AG09309 (cell line): ENCODE measurements at places on chromosomes 6 and 20.

DNA sequence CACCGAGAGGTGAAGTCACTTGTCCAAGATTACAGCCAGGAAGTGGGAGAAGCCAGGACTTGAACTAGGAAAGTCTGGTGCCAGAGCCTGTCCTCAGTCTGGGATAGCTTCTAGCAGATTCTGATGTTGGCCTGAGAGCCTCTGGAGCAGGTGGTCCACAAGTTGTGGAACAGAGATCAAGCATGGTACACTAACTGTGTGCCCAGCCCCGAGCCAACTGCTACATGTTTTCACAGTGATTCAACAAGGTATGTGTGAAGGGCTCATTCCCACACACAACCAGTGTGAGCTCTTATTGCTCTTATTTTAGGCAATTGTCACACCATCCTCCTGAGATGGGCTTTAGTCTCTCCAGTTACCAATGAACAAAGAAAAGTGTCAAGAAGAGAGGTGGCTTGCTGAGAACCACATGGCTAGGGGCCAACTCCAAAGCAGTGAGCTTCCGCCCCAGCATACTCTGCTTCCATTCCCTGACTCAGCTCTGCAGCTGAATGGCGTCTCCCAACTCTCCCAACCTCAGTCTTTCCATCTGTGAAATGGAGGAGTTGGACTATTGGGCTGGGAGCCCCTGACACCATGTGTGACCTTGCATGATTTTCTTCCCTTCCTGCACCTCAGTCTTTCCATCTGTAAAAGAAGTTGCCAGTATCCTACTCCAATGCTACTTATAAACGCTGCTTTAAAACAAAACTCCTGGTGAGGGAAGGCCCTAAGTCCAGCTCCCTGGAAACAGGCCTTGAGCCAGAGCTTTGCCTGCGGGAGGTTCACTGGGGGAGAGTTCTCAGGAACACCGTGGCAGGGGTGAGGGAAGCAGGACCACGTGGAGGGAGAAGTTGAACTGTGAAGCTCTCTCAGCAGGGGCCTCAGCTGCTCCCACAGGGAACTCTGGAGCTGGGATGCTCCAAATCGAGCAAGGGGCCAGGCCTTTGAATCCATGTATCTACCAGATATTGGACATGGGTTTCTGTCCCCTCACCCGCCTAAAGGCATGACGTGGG lies 40.9 kb downstream of the CDH22 start:
- no peak for DNase-seq

DNA sequence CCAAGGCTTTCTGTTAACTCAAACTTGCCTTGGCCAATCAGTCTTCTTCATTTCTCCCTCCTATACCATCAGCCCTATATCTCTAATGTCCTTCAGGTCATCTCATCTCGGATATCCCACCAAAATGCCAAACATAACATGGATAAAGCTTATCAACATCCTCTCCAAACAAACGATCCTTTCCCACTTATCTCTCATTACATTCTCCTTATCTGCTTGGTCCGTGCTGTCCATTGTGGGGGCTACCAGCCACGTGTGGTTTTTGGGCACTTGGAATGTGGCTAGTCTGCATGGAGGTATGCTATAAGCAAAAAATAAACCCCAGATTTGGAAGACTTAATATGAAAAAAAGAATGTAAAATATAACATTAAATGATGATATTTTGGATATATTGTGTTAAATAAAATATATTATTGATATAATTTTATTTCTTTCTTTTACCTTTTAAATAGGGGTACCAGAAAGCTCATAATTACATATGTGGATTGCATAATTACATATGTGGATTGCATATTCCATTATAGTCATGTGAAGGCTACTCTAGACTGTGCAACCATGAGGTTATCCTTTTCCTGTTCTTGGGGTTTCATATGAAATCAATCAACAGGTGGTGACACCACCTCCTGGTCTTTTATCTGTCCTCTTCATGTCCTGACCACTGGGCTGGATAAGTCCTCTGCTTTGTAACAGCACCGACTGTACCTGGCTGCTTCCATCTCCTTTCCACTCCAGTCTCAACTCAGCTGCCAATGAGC lies 123.0 kb downstream of the CD83 start:
- no peak for DNase-seq

DNA sequence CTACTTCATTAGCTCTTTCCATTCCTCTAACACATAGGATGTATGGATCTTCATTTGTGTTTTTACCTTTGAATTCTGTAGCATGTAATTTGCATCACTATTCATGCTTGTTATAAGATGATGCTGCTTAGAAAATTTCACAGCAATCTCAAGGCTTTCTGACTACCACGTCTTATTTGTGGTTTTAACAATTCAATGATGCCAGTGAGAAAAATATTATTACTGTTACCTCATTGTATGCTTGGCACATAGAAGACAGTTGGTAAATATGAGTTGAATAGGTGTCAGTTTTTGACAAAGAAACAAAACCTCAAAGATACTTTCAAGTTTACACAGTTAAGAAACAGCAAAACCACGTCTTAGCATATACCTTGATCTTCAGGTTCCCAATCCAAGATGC lies 428.6 kb downstream of the TFAP2A start:
- no peak for DNase-seq

GRCh38 chr20:33322456-33322855 lies 39.4 kb downstream of the BPIFB1 start:
- no peak for DNase-seq

GRCh38 chr6:83153883-83154521 lies 39.1 kb downstream of the PGM3 start:
- DNase-seq: peak; percentile 17

GRCh38 chr6:148835920-148836441 lies 89.2 kb downstream of the UST start:
- DNase-seq: peak; percentile 88

- DNase-seq: no peak
Measured at GRCh38 chr6:67898875-67899274, 736.2 kb upstream of the ADGRB3 start.

GRCh38 chr6:24197892-24198291 lies 71.9 kb downstream of the NRSN1 start:
- no peak for DNase-seq

DNA sequence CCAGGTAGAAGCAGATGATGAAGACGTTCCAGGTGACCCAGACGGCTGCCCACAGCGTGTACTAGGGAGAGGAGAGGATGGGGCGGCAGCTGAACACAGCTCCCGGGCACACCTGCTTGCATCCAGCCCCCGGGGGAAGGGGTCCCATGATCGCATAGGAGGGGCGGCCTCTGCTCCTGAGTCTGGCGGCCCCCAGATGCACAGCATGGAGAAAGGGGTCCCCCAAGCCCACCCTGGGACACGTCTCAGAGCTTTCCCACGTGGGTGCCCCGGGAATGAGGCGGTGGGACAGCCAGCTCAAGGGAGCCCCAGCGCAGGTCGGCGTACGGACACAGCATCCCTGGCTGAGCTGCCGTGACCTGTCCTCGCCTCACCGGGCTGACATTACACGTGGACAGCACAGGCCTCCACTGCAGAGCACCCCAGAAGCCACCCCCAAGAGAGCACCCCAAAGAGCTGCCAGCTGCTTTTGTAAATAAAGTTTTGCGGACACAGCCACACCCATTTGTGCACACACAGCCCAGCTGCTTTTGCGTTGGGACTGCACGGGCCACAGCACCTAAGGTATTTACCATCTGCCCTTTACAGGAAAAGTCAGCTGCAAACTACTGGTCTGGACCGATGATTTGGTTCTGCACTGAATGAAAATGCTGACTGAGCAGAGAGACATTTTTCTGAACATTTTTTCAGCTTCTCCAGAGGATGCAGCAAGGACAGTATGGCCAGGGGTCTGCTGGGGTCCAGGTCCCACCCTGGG lies 5.2 kb downstream of the NKAIN4 start:
- DNase-seq: no peak

DNA sequence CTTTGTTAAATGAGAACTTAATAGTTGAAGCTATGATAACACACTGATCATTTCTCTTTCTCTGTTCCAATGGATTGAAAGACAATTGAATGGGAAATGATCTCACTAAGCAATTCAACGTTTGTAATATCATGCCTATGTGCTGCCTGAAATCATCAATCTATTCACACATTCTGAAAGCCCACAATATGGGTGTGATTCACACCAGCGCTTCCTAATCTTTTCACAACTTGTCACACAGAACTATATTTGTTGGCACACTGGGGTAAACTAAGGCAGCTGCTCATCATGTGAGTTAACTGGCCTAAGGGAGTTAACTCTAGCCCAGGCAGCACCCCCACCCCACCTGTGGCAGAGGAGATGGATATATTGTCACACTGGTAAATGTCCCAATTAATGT lies 37.1 kb upstream of the UTRN start:
- DNase-seq: no peak

DNA sequence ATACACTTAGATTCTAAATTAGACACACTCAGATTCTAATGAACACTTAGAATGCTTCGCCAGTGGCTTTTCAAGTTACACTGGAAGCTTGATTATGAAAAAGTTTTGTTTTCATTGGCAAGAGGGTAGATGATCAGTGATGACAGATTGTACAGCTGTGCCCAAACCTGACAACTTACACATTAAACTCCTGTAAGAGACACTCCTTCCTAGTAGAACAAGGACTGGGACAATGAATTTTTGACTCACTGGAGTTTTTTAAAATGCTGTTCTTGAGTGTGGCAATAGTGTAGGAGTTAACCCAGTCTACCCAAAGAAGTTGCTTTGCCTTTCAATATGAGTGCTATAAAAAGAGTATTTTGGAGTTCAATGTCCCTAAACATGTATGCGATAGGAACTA lies 140.8 kb downstream of the SLC16A10 start:
- DNase-seq: no peak

GRCh38 chr6:37838219-37838921 lies 18.8 kb downstream of the ZFAND3 start:
- no peak for DNase-seq
